Islet precursor cell (in vitro differentiated cells): ENCODE measurements at places on chromosomes 5 and 9.

DNA sequence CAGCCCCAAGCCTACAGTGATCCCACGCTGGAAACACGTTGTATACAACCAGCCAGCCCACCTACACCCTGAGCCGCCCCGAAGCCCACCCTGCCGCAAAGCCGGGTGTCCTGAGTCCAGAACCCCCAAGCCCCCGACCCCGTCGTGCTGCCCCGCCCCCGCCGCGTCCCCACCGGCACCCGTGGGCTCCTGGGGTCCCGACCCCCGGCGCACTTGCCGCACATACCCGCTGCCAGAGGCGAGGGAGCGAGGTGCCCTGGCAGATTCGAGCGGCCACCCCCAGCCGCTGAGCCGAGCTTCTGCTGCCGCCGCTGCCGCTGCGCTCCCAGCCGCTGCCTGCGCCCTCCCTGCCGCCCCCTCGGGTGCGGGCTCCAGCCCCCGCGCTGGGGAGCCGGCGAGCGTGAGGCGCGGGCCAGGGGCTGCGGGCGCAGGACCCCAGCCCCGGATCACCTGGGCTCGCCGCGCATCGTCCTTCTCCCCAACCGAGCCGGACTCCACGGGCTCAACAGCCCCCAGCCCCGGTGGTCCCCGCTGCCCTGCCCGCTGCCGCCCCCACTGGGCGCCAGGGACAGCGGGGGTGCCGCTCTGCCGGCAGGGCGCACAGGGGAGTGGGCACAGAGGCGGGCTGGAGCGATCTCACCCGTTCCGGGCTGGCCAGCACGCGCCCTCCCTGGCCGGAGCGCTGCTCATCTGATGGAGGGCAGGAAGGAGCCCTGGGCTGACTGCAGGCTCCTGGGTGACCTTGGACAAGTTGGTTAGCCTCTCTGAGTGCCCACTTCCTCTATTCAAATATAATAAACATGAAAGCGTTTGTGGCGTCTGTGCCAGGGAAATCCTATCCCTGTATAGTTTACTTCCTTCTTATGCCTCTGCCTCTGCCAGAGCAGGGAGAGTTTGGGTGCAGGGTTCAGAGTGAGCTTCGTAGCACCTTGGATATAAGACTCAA lies at the start of gene HTR4:
HTR4 (minus strand) TSS at position 692 of the 946 bp plus-strand sequence. CDS start 17,513 bp downstream, outside the sequence.
- peak; percentile 61 for DNase-seq

GRCh38 chr5:661891-662750 lies 31.0 kb downstream of the TPPP start:
- no peak for DNase-seq

DNA sequence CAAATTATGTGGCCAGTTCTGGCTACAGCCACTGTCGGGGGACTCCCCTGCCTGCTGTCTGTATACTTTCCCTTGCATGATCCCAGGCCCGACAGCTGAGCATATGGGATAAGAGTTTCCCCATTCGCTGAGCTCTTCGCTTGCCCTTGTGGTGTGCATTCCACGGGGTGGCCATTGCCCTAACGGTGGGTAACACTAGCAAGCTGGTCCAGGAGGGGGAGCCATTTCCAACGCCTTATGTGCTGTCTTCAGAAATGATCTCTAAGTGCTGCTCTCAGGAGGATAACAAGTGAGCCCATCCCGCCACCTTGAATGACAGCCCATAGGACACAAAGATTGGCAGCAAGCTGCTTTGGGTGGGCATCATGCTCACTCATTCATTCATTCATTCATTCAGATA lies 190.9 kb downstream of the FSTL4 start:
- DNase-seq = peak; percentile 71

GRCh38 chr5:141958546-141959172 lies 657 bp upstream of the PCDH12 start:
- no peak for DNase-seq

GRCh38 chr9:71245651-71246050 lies 124.2 kb upstream of the TRPM3 start:
- DNase-seq = no peak

- DNase-seq = peak; percentile 50
Observed at GRCh38 chr5:18985171-18985758, 1002.7 kb downstream of the CDH18 start.

DNA sequence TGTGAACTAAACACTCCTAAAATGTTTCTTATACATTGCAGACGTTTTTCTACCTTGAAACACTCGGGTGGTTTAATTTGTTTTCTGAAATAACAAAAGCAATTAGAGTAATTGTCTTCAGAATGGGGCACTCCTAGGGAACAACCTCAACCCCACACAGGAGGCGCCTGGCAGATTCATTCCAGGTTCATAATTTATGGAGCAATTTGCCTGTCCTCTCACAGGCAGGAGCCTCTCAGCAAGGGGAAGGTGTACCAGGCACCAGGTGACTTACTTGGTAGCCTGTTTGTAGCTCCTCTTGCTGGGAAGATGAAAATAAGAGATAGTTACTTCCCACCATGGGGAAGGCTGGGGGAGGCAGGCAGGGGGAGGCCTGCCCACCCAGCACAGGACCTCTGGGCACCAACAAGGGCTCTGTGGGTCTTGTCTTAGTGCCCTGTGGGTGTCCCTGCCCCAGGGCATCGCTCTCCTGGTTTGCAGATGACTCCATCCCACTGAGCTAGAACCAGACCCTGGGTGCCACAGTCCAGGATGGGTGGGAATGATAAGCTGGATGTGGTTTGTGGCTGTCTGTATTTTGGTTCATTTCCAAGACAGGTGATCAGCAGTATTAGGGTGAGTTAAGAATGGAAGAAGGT lies 144.4 kb downstream of the FSTL4 start:
- peak; percentile 53 for DNase-seq

GRCh38 chr9:23677446-23677845 lies 148.6 kb downstream of the ELAVL2 start:
- DNase-seq = no peak

- no peak for DNase-seq
Observed at GRCh38 chr5:68332080-68332451, 116.5 kb downstream of the PIK3R1 start.

- DNase-seq = peak; percentile 92
Observed at GRCh38 chr9:88746743-88747398, 211.9 kb downstream of the NXNL2 start.

- DNase-seq = no peak
Observed at GRCh38 chr9:130487500-130487899, 42.7 kb downstream of the ASS1 start.

GRCh38 chr5:14781106-14781505 lies 90.5 kb downstream of the ANKH start:
- peak; percentile 25 for DNase-seq

DNA sequence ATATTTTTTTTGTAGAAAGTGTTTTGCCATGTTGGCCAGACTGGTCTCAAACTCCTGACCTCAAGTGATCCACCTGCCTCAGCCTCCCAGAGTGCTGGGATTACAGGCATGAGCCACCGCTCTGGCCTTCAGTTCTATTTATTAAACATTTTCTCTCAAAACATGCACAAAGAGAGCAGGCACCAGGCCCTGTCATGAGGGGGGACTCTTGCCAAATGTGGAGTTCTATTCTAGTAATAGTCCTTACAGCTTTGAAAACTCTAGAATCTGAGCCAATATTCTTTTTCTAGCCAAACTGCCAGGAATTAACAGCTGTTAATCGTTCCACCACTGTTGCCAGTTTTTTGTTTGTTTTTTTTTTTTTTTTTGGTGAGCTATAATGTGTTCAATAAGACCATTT lies 124.6 kb downstream of the TARS1 start:
- no peak for DNase-seq

- no peak for DNase-seq
Observed at GRCh38 chr9:35609001-35609819, 4.1 kb downstream of the TESK1 start.

GRCh38 chr9:38086496-38086895 lies 17.5 kb upstream of the SHB start:
- DNase-seq = no peak

GRCh38 chr5:177100714-177101121 lies 14.0 kb downstream of the FGFR4 start:
- no peak for DNase-seq

DNA sequence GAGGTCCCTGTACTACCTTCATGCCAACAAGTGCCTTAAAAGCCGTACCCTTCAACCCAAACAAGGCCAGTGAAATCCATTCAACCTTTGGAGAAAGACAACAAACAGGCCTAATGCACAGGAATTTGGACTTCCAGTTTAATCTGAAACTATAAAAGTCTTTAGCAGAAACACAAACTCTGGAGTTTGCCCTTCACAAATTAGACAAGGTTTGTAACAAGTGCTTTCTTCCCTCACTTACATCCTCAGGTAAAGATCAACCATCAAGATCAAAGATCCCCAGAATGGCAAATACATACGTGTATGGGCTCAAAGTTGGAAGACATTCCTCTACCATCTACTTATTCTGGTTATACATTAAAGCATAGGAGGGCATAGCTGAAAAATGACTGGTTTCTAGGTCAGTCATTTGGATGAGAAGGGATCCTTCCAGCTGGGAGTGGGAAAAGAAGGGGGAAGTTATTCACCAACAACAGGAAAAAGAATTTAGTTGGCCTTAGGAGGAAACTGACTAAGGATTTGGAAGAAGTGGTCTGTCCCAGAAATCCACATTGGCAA lies 2.0 kb downstream of the DAB2 start:
- DNase-seq = no peak

- DNase-seq = no peak
Observed at GRCh38 chr9:134073500-134073899, 5.7 kb upstream of the BRD3 start.

DNA sequence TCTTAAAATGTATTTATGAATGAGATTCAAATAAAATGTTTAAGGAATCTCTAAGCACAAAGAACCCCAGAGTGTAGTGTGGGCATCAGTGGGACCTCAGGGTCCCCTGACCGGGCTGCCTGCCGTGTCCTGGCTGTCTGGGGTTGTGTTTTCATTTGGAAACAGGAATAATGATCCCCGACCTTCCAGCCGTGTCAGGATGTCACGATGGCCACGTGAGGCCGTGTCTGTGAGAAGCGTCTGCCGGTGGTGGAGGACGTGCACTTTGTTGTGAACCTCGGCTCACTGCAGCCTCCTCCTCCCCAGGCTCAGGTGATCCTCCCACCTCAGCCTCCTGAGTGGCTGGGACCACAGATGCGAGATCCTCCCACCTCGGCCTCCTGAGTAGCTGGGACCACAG lies 4.3 kb downstream of the TRAF2 start:
- DNase-seq = no peak

- DNase-seq = no peak
Observed at GRCh38 chr9:123601828-123602227, 245.8 kb downstream of the CRB2 start.

GRCh38 chr5:77797136-77797535 lies 21.0 kb upstream of the TBCA start:
- DNase-seq = no peak

DNA sequence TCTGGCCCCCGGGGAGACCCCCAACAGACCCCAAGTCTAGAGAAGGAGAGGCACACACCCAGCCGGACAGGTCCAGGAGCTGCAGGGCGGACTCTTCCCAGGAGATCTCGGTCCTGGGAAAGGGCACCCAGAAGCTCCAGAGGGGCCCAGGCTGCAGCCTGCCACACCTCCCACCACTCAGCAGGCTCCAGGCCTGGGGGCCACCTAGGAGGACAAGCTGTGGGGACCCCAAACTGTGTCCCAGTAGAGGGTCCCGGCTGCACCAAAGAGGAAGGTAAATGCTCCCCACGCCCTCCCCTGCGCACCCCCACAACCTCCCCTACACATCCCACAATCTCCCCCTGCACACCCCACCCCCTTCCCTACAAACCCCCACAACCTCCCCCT lies 48.5 kb downstream of the PLEKHG4B start:
- DNase-seq = no peak

GRCh38 chr9:131943351-131943841 lies 136.3 kb downstream of the MED27 start:
- no peak for DNase-seq

DNA sequence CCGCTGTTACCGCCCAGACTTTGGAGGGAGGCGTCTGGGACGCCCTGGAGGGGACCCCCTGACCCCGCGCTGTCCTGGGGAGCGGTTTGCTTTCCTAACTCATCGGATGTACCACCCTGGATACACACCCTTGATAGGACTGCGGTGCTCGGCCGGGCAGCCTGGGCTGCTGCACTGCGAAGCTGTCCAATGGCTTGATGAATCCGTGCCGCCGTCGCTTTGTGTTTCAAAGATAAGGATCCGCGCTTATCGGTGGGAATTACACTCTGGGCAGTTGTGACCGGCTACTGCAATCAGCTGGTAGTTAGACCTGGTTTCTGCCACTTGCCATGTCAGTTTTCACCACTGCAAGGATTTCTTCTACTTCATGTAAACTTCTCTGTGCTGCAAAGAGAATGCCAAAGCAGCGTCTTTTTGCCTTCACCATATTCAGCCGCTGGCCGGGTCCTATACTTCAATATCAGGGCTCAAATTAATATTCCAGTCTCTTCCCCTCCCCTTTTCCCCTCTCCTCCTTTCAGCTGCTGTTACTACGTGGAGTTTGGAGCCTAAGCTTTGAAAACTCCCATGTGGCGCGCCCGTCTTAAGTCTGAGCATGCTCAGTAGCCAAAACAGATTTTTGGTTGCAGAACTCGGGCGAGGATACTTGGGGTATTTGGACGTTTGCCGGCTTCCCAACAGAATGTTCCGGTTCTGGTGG lies 727 bp downstream of the SMAD5 start:
- DNase-seq = peak; percentile 81

DNA sequence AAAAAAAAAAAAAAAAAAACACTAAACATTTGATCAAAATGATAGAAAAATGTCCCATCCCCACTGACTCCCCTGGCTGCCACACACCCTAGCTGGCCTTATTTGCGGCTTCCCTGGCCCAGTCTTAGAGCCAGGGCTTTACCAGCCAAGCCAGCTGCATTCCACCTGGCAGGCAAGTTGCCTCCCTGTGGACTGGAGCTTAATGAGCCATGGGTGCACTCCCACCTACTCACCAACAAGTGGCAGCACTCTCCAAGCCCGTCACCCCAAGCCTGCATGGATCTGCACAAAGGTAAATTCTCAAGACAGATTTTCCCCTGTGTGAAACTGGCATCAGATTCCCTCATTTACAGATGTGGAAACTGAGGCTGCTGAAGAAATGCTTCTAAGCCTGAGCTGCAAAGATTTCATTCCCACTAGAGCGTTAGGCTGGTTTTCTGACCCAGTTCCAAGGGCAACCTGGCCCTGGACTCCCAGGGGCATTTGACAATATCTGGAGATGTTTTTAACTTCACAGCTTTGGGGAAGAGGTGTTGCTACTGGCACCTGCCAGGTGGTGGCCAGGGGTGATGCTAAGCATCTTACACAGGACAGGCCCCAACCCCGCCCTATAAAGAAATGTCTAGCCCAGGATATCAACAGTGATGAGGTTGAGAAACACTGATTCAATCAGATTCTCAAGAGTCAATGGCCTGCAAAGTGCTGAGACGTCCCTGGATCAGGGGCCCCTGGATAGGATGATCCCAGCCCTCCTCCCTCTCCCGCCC lies 21.9 kb upstream of the VDAC1 start:
- peak; percentile 90 for DNase-seq
